Adrenal gland (tissue), 19 donors: ENCODE measurements at places on chromosomes 11 and 22. TPM values are rescaled to one million over a fixed set of nuclear protein-coding genes. Genes with fewer than 3 reads are reported as not detected.
A peak's percentile ranks its signal among the peaks of the same experiment; 100 is the strongest.

GRCh38 chr22:38412435-38413084, 42.4 kb downstream of the KCNJ4 start:
- no peaks in the 10 kb centered on the region for H3K27me3 ChIP-seq
- H3K4me1 ChIP-seq: peaks cover 4% of the 10 kb centered on the region
- H3K27ac ChIP-seq: no peak overlapping the region
- H3K36me3 ChIP-seq: no peaks in the 10 kb centered on the region

The A4GALT gene
- polyA plus RNA-seq: 4.2 TPM

- no peaks in the 10 kb centered on the region for H3K36me3 ChIP-seq
- H3K4me3 ChIP-seq: no peak overlapping the region
- DNase-seq: peak; percentile 60
These were observed 8.7 kb downstream of the PTH start for GRCh38 chr11:13486926-13487660.

DNA sequence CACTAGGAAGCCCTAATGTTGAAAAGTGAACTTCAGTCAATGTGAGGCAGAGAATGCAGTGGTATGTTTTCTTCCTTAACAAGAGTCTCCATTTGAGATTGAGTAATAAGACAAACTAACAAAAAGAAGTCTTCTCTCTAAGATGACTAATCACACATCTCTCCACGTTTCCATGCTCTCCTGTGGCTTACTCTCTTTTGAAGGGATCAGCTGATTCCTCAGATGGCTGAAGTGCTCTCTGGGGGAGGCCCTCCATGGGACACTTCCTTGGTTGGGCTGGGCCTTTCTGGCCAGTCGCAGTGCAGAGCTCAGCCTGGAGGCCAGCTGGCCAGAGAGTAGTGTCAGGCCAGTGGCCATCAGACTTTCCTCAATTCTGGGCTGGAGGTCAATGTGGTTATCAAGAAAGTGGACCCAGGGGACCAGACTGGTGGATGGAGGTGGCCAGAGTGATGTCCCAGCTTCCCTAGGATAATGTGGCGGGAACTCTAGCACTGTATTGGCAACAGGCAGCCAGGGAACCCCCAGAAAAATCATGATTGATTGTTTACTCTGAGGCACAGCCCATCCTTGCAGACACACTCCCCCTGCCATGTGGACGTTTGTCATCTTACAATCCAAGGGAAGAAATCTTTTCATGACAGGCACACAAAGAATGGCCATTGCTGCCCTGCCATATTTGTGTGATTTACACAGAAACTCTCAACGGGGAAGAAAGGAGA, 14.5 kb downstream of the CSRP3 start:
- no peaks in the 10 kb centered on the region for H3K27me3 ChIP-seq
- H3K4me1 ChIP-seq: no peaks in the 10 kb centered on the region
- H3K4me3 ChIP-seq: no peak overlapping the region

- no peaks in the 10 kb centered on the region for H3K36me3 ChIP-seq
- no peaks in the 10 kb centered on the region for H3K27me3 ChIP-seq
- peak; percentile 41 for DNase-seq
- H3K27ac ChIP-seq: no peak overlapping the region
- no peak overlapping the region for H3K4me3 ChIP-seq
- no peaks in the 10 kb centered on the region for H3K4me1 ChIP-seq
These were observed 655.9 kb upstream of the TENM4 start for GRCh38 chr11:80096736-80097135.

The CRYBB2 gene
- 0.24 TPM for polyA plus RNA-seq

DNA sequence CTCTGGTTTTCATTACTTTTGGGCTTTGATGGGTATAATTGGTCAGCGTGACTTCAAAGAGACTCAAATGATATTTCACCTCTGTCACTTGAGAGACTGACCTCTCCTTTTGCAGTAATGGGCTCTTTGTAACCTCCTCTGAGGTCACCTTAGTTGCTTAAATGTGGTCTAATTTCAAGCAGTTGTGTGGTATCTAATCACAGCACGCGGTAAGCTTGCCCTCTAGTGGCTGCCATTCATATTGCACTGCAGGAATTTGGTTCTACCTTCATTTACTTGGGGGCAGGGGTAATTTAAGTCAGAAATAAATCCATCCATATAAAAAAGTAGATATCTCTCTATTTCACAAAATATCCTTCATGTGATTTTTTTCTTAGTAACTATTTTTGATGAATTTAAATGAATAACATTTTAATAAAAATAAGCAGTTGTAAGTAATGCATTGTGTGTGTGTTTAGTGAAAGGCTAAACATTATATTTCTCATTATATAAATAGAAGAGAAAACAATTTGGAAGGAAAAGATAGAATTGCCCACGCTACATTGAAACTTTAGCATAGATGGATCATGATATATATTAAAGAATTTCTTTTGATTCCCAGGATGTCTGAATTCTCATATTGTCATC, 55.0 kb upstream of the ANO3 start:
- H3K27ac ChIP-seq: no peak overlapping the region
- no peaks in the 10 kb centered on the region for H3K4me1 ChIP-seq
- H3K4me3 ChIP-seq: no peak overlapping the region
- no peaks in the 10 kb centered on the region for H3K36me3 ChIP-seq

The TIGD3 gene
- polyA plus RNA-seq: 0.40 TPM

The RASL10A gene
- polyA plus RNA-seq: 14.4 TPM

- no peaks in the 10 kb centered on the region for H3K27me3 ChIP-seq
- H3K4me1 ChIP-seq: peaks cover 12% of the 10 kb centered on the region
- H3K4me3 ChIP-seq: no peak overlapping the region
- no peaks in the 10 kb centered on the region for H3K36me3 ChIP-seq
- H3K27ac ChIP-seq: no peak overlapping the region
These were observed 4.5 kb downstream of the RAB36 start for GRCh38 chr22:23149743-23150238.

The ANO5 gene
- 3.5 TPM for polyA plus RNA-seq

DNA sequence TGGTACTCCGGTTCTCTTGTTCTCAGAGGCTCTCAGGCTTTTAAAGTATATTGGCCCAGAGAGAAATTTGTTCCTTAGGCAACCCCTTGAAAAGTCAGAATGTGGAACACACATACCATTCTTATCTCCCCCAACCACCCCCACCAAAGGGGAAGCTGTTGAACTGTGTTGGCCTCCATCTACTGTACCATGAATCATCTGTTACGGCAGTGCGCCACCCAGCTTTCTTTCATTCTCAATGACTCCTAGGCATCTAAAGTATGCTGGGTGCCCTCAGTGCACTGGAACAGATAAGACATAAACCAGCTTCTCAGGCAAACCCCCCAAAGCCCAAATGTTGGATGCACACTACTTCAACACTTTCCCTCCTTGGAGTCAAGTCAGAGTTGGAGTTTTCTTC, 696.2 kb upstream of the TENM4 start:
- H3K36me3 ChIP-seq: no peaks in the 10 kb centered on the region
- no peak overlapping the region for H3K4me3 ChIP-seq
- no peak overlapping the region for H3K27ac ChIP-seq
- H3K4me1 ChIP-seq: no peaks in the 10 kb centered on the region
- no peaks in the 10 kb centered on the region for H3K27me3 ChIP-seq

DNA sequence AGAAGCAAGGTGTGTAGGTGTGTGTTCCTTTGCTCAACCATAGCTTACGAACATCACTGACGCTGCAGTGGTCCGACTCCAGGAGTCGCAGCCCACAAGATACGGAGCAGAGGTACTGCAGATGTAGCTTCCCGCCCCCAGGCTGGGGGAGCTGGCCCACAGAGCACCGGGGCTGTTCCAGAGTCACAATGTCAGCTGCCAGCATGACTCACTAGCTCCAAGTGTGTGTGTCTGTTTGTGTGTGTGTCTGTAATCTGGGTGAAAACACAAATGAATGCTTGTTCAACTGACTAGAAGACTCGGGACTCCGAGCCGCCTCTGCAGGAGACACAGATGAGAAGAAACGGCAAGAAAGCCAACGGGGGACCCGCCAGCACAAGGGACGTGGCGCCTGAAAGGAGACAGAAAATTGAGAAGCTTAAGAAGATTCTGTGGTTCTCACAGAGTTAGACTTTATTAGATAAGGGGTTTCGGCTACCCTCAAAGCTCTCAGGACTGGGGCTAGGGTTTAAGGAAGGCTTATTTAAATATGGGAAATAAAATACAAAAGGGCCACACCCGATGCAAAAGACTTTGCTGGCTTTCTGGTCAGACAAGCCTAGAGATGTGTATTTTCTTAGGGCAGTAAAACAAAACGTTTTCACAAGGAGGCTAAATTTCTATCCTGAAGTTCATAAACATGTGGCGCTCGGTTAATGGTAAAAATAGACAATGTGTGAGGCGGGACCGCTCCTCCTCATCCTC, 10.7 kb downstream of the VSIG10L2 start:
- H3K27ac ChIP-seq: no peak overlapping the region
- DNase-seq: no peak
- no peaks in the 10 kb centered on the region for H3K27me3 ChIP-seq
- H3K4me3 ChIP-seq: no peak overlapping the region
- H3K4me1 ChIP-seq: peaks cover 3% of the 10 kb centered on the region
- no peaks in the 10 kb centered on the region for H3K36me3 ChIP-seq

DNA sequence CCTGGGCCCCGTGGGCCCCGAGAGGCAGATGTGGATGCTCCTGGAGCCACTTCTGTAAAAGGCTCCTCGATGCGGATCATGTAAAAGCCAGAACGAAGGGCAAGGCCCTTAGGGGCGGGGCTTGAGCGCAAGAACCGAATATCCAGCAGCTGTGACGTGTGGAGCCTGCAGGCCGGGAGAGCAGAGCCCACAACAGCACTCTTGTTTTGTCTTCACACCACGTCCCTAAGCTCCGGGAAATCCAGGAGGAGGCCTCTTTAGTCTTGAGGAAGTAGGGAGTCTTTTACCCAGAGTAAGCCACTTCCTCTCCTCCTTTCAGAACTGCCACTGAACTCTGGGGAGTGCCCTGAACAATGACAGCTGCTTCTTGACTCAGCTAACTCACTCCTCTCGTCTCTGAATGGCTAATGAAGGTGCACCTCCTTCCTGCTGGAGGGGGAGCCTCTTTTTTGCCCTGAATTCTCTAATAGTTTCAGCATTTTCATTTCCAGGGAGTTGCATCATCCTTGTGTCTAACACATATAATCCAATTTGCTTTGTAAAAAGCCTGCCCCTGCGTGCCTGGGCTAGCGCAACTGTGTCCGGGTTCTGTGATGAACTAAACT, 12.5 kb downstream of the L3MBTL2 start:
- peak overlapping the region; percentile 80 for H3K27ac ChIP-seq
- peaks cover 16% of the 10 kb centered on the region for H3K4me1 ChIP-seq
- no peak overlapping the region for H3K4me3 ChIP-seq

- H3K27ac ChIP-seq: peak overlapping the region; percentile 6
- no peaks in the 10 kb centered on the region for H3K36me3 ChIP-seq
- DNase-seq: peak; percentile 62
These were observed 45.4 kb downstream of the TIMP3 start for GRCh38 chr22:32846780-32847491.

- DNase-seq: no peak
- no peaks in the 10 kb centered on the region for H3K27me3 ChIP-seq
- no peak overlapping the region for H3K27ac ChIP-seq
- no peaks in the 10 kb centered on the region for H3K36me3 ChIP-seq
These were observed 157.1 kb downstream of the BLID start for GRCh38 chr11:121958971-121959325.

The RFPL1 gene
- not detected for polyA plus RNA-seq

- peak; percentile 74 for DNase-seq
- peaks cover 39% of the 10 kb centered on the region for H3K36me3 ChIP-seq
- peak overlapping the region; percentile 82 for H3K4me3 ChIP-seq
- peak overlapping the region; percentile 100 for H3K27ac ChIP-seq
These were observed 5.3 kb downstream of the NEAT1 start for GRCh38 chr11:65427691-65428577.

GRCh38 chr22:43828998-43829782, 17.1 kb upstream of the EFCAB6 start:
- H3K27me3 ChIP-seq: no peaks in the 10 kb centered on the region
- H3K4me3 ChIP-seq: no peak overlapping the region
- H3K36me3 ChIP-seq: no peaks in the 10 kb centered on the region

DNA sequence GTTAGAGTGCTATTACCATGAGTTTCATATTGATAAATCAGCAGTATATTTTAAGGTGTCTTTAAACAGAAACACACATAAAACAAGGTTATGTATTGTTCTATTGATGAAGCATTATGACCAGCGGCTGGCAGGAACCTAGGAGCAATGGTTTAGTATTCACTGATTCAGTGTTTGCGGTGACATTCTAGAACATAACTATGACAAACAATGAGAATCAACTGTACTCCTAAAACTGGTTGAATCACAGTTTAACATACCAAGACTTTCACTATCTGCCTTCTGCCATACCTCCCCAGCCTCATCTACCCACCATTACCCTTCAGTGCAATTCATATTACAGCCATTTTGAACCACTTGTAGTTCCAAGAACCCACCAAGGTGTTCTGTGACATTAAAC, 8.8 kb downstream of the HOATZ start:
- no peak overlapping the region for H3K27ac ChIP-seq
- no peak overlapping the region for H3K4me3 ChIP-seq
- H3K36me3 ChIP-seq: no peaks in the 10 kb centered on the region
- no peaks in the 10 kb centered on the region for H3K4me1 ChIP-seq

The PICK1 gene
- 28.7 TPM for polyA plus RNA-seq

The CRACR2B gene
- 1.0 TPM for polyA plus RNA-seq

DNA sequence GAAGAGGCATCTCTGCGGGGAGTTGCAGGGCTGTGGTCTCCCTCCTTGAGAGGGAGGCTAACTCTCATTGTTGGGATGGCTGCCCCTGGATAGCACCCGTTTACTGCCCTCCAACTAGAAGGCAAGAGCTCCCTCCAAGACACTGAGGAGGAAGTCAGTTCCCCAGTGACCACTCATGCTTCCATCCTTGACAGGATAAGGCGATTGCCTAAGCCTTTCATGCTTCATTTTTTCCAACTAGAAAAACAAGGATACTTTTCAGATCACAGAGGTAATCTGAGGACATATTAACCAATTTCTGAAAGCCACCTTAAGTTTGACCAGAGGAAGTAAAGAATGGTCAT, 186.6 kb downstream of the MAML2 start:
- peaks cover 41% of the 10 kb centered on the region for H3K4me1 ChIP-seq
- H3K36me3 ChIP-seq: no peaks in the 10 kb centered on the region
- DNase-seq: no peak
- no peaks in the 10 kb centered on the region for H3K27me3 ChIP-seq
- peak overlapping the region; percentile 86 for H3K27ac ChIP-seq

DNA sequence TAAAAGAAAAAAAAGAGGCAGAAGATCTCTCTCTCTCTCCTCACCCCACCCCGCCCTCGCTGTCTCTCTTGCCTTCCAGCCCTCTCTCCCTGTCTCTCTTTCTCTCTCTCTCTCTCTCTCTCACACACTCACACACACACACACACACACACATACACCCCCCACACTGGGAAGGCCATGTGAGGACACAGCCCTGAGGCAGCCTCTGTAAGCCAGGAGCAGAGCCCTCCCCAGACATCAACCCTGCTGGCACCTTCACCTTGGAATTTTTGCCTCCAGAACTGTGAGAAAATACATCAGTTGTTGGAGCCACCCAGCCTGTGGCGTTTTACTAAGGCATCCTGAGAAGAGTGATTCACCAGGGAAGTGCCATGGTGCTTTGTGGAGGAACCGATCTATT, 14.7 kb downstream of the APOL3 start:
- H3K27ac ChIP-seq: no peak overlapping the region
- DNase-seq: peak; percentile 66
- H3K4me3 ChIP-seq: no peak overlapping the region
- no peaks in the 10 kb centered on the region for H3K36me3 ChIP-seq
- no peaks in the 10 kb centered on the region for H3K27me3 ChIP-seq

- DNase-seq: no peak
- peaks cover 58% of the 10 kb centered on the region for H3K27me3 ChIP-seq
- H3K4me1 ChIP-seq: no peaks in the 10 kb centered on the region
These were observed 390 bp upstream of the FGF3 start for GRCh38 chr11:69819541-69820070.

The GLYAT gene
- polyA plus RNA-seq: 0.13 TPM

The FCHSD2 gene
- 21.3 TPM for polyA plus RNA-seq
